Foreskin keratinocyte (primary cell): ENCODE measurements at places on chromosomes 6 and 20.

GRCh38 chr20:37926612-37927011 lies 23.7 kb downstream of the VSTM2L start:
- no peak for DNase-seq

GRCh38 chr20:6704132-6704861 lies 63.2 kb upstream of the BMP2 start:
- DNase-seq, result no peak

GRCh38 chr6:63785006-63785405 lies 149.4 kb downstream of the PHF3 start:
- DNase-seq, result no peak

DNA sequence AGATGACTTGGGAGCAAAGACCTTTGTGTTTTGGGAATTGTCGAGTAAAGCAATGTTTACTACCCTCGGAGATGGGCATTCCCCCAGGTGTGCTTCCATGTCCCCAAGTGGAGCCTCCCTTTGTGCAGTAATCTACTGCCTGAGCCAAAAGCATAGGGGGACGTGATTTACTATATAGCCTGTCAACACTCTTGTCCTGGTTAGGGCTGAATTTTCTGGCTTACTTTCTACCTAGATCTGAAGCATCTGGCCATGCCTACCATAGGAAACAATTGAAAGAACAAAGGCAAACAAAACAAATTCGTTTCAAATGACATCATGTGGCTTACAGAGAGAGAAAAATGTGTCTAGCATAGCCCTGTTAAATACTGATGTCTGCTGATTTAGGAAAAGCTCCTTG lies 350.6 kb downstream of the SAMD5 start:
- DNase-seq, result no peak

DNA sequence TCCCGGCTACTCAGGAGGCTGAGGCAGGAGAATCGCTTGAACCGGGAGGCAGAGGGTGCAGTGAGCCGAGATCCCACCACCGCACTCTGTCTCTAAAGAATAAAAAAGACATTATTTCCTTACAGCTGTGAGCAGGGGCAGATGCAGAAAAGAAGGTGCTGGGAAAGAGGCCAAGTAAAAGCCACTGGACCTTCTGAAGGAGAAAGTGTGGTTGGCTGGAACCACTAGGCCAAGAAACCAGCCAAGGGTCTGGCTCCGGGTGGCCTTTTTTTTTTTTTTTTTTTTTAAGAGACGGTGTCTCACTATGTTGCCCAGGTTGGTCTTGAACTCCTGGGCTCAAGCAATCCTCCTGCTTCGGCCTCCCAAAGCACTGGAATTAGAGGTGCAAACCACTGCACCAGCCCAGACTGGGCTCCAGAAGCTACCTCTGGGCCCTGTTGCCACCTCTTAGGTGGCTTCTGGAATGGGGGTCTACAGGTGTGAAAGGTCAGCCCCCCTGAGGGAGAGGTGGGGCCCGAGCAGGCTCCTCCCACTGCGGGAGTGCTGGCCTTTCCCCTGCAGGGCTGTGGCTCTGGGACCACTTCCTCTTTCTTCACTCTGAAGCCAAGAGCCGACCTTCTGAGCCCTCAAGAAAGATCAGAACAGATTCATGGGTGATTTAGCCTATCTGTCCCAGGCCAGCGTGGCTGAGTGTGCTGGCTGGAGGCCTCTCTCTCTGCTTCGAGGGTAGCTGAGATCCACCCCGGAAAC lies at the start of gene FGD2:
FGD2 (plus strand) TSS at position 595 of the 750 bp plus-strand sequence. CDS start 163 bp downstream, outside the sequence.
- DNase-seq, result no peak

- no peak for DNase-seq
Observed at GRCh38 chr20:63745424-63745805, 5.8 kb downstream of the SLC2A4RG start.

GRCh38 chr6:9647599-9647998 lies 767.3 kb downstream of the TFAP2A start:
- no peak for DNase-seq

- peak; percentile 86 for DNase-seq
Observed at GRCh38 chr6:73803562-73804241, 107.7 kb downstream of the CD109 start.

GRCh38 chr6:37381579-37381978 lies 27.8 kb downstream of the RNF8 start:
- DNase-seq, result peak; percentile 45

GRCh38 chr6:158545043-158545966 lies 14.6 kb upstream of the TMEM181 start:
- no peak for DNase-seq

- DNase-seq, result no peak
Observed at GRCh38 chr20:60095456-60095855, 137.2 kb downstream of the CDH26 start.

DNA sequence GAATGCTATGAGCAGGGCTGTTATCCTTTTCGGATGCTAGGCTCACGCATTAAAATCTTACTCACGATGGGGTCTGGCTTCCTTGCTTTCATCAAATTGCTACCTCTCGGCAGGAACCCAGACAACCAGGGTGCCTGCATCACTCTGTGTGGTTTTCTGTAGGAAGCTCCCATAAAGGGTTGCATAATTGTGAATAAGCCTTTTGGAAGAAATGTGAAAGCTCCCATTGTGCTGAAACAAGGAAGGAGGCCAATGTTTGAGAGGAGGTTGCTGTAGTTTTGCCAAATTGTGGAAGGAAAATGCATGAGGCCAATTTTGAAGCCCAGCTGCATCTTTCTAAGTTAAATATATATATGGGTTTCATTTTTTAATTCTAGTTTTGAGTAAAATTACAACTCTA lies 615.5 kb downstream of the C6orf118 start:
- no peak for DNase-seq

- no peak for DNase-seq
Observed at GRCh38 chr20:47300071-47300470, 56.4 kb downstream of the ZMYND8 start.

DNA sequence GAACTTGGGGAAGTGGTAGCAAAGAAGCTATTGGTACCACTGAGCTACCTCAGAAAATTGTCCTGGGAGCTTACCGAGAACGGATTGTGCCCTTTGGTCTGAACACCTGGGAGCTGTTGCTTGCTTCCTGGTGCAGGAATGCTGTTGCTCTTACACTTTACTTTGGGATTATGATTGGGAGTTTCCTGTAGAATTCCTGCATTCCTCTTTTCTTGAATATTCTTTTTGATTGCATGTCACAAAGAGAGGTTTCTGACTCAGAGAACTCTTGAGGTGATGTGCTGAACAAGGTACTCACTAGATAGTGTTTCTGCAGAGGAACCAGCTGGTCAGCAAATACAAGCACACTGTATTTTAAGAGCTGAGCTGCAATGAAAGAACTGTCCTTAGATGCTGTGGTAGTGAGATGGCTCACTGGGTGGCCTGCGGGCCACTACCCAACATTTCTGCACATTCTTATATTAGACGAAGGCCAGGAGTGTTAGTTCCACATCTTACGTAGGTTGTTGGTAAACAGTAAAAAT lies 35.0 kb downstream of the LRRC1 start:
- DNase-seq, result no peak

- DNase-seq, result no peak
Observed at GRCh38 chr6:25755483-25755882, 941 bp downstream of the SLC17A4 start.

- no peak for DNase-seq
Observed at GRCh38 chr6:123417535-123417934, 219.2 kb downstream of the TRDN start.

DNA sequence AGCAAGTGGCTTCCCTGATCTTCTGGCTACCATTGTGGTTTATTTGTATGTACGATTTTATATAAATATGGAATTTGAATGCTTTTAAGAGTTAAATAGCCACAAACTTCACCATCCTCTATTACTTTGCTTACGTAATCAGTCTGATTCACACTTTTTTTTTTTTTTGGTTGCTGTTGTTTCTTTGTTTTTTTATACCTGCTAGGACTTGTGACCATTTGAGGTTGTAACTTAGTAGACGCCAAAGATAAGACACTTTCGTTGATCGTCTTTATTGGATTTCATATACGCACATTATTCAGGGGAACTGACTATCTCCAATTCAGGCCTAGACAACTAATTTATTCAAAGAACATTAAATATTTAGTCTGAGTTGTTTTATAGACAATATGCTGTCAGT lies 559.0 kb downstream of the CBLN4 start:
- DNase-seq, result no peak
